ENCODE measurements at places on chromosomes 2 and 18.

DNA sequence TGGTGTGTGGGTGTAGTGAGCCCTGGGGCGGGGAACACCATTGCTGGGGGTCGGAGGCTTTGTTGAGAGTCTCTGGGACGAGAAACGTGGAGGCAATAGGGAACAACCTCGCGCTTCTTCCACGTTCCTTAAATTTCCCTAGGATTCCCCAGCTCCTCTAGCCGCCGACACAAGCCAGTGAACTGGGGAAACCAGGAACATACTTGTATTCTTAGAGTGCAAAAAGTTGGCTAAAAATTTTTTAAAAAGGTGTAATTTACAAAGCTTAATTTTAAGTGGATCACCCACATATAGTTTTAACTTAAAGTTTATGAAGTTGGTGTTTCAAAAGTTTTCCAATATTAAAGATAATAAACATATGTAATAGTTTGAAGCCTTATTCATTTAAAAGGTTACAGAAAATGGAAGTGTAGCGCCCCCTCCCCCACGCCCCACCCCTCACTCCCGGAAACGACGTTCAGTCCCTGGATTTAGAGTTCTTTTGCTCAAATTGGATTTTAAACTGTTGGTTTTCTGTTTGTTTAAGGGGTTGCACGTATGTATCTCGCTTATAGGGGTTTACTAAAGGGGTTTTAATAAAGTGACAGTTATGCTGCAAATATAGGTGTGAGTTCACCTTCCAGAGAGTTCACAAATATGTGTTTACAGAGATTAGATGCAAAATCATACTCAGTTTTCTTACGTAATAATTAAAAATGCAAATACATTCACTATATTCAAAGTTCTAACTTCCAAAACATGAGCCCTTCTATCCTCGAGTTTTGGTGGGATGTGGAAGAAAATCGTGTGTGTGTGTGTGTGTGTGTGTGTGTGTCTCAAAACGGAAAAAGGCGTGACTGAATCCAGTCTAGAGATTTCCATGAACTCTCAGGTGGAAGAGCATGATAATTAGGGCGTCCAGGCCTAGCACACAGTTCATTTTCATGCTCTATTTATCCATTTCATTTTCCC lies 872 bp downstream of the DSG2 start:
- DNase-seq = no peak

DNA sequence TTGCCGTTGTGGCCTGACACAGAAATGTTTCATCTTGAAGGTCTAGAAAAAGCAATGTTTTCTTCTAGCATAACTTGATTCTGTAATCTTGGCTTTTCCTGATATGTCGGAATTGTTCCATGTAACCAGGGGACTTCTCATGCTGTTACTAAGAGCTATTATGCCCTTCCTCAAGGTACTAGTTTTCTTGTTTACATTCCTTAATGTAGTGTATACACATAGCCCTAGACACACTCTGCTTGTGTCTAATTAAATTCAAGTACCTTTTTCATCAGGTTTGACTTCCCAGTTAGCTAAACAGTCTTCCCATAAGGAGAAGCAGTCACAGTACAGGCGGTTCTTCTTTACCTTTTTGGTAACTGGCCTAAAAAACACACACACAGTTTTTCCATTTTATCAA lies 122.8 kb upstream of the MSH6 start:
- DNase-seq = no peak

DNA sequence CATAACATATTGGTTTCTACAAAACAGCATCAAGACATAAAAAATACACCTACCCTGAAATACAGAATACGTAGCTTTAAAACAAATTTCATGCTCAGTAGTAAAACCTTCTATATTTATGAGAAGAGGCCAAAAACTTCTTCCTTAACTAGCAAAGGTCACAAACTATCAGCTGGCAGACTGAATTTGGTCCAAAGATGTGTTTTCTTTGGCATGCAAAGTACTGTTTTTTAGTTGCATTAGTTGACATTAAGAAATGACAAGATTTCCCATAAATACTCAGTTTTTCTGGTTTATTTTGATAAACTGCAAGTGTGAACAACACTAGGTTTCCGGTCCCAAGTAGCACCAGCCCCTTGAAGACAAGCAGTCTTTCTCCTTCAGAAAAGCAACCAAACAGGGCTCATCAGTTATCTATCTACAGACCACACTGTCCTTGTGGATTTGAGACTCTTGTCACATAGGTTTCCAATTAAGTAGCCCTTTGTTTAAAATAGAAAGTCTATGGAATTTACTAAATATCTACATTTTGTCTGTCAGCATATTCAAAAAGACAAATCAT lies 35.6 kb downstream of the SLC25A12 start:
- no peak for DNase-seq

GRCh38 chr2:231017231-231017598 lies 20.1 kb upstream of the C2orf72 start:
- DNase-seq = no peak

DNA sequence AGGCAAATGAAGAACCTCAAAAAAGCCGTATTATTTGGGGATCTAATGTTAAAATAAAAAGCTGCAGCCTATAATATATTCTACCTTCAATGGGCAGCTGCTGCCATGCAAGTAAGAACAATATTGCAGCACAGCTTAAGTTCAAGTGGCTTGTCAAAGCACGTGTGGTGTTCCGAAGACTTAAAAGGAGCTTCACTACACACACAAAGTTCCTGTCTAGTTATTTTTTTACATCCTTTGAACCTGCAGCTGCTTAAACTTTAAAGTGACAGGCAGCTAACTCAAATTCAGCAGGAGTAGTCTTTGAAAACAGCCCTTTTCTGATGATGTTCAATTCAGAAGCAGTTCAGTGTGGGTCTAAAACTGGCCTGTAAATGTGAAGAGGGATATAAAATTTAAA lies 85.8 kb upstream of the XIRP2 start:
- no peak for DNase-seq

DNA sequence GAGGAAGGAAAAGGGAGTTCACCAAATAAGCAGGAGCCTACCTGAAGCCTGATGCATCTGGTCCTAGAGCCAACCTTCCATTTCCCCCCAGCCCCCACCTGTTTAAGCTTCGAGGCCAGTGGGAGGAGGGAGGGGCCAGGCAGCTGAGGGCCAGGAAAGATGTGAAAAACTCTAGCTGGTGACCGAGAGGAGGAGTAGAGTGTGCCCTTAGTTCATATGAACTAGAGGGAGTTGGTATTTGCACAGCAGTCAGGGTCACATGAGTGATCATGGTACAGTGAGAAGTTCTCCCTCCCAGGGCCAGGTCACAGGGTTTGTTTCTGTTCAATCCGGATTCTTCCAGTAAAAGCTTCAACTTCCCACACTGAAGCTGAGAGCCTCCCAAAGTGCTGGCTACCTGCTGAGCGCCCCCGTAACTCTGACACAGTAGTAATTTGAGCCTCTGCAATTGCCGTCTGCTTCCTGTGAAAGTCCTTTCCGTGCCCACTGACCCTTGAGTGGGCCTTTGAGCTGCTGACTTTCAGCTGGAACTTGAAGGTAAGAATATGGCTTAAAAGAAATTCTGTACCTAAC lies at the start of gene SULT1C2:
Gene SULT1C2 (plus strand): TSS at position 362 of the 573 bp plus-strand sequence. CDS start 4,773 bp downstream, outside the sequence.
- DNase-seq = no peak

DNA sequence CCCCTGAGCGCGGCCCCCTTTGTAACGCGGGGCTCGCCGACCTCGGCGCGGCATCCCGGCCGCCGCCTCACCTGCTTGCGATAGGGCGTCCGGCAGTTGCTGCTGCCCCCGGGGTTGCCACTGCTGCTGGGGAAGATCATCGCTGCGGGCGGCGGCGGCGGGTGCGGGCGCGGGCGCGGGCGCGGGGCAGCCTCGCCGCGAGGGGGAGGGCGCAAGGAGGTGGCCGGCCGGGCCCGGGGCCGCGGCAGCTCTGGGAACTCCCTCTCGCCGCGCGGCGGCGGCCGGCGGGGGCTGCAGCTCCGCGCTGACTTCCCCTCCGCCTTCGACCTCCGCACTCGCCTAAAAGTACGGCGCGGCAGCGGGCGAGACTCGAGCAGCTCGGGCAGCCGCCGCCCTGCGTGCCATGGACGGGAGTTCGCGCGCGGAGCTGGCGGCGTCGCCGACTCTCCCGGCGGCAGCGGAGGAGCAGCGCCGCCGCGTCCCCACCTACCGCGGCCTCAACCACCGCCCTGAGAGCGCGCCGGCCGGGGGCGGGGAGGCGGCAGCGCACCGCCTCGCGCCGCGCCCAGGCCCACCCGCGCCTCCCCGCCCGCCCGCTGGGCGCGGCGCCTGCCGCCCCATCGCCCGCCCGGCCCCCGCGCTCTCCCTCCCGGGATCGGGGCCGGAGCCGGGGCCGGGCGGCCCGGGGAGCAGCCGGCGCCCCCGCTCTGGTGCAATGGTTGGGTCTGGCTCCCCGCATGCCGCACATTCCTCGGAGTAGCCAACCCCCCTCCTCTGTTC lies 86.0 kb downstream of the RBMS1 start:
- DNase-seq = peak; percentile 71

- no peak for DNase-seq
Measured at GRCh38 chr2:84894758-84895520, 10.5 kb upstream of the TMSB10 start.

GRCh38 chr2:46493971-46494250 lies 14.5 kb downstream of the TMEM247 start:
- no peak for DNase-seq

DNA sequence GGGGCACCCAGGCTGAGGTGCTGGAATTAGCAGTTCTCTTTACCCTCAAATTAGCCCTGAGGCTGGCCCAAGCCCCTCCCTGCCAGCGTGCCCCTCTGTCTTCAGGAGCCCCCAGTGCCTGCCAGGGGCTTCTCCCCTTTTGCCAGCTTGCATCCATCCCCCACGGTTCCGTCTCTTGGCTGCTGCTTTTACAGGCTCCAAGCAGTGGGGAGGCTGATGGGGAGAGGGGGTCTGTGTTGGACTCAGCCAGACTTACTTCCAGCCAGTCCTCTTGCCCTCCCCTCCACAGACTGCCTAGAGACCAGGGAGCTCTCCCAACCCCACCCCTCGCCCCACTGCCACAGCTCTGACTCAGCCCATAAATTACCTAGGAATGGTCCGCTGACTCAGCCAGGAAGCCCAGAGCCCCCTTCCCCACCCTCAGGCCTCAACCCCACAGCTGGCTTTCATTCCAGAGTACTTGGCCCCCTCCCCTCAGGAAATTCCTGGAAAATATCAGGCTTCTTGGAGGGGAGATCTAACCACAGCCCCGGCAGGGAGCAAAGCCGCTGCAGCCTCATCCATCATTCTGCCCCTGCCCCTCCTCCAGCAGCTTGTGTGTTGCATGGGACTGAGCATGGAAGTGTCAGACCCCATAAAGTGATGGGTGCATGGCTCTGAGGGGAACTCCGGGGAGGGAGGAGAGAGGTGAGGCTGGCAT lies 184.6 kb downstream of the ZFP36L2 start:
- DNase-seq = no peak

GRCh38 chr18:28287146-28287545 lies 110.2 kb upstream of the CDH2 start:
- no peak for DNase-seq

DNA sequence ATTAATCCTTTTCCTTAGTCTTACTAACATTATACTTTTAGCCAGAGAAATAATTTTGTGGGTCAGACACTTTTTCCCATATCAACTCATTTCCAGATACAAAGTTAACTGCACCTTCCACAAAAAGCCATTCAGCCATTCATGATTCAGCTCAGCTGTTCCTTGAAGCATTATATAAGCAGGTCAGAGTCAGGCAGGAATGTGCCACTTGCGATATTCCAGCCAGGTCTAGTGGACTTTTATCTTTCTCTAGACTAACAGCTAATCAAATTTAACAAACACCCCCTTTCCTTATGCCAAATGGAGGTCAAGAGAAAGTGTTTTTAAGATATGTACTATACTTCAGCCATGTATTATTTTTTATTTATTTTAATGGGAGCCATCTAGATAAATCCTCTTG lies 75.6 kb upstream of the EPB41L3 start:
- DNase-seq = no peak

DNA sequence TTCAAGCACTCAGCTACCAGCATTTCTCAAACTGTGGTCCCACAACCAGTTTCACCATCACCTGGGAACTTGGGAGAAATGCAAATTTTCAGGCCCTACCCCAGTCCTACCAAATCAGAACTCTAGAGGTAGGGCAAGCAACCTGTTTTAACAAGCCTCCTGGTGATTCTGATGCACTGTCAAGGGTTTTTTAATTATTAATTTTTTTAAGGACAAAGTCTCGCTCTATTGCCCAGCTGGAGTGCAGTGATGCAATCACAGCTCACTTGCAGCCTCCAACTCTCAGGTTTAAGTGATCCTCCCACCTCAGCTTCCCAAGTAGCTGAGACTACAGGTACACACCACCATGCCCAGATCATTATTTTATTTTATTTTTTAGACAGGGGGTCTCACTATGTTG lies 7.8 kb downstream of the ACMSD start:
- DNase-seq = no peak

Data from CD4-positive, alpha-beta T cell treated with Interleukin-15 for 1 hour (primary cell).